Activated effector memory CD4-positive, alpha-beta T cell treated with anti-CD3 and anti-CD28 coated beads, Interleukin-2, amount 50 U/mL, for 16 hours (primary cell): ENCODE measurements at places on chromosomes 2 and 18.

DNA sequence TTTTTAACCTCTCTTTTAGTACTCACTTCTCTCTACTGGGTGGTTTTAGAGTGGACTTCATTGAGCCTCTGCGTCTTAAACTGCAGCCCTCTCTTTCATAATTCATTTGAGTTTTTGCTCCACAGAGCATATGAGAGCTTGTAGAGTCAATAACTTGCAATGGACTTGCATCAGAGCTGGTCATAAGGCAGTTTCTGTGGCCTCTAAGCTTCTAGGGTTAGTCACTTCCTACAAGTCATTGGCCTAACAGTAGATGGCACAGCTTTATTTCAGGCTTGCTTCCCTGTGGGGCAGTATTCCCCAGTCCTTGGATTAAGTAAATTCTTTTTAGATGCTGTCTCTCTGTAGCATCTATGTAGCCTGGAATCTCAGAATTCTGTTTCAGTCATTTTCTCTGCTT is 1435.7 kb downstream of the LRP1B start:
- no peak for DNase-seq

DNA sequence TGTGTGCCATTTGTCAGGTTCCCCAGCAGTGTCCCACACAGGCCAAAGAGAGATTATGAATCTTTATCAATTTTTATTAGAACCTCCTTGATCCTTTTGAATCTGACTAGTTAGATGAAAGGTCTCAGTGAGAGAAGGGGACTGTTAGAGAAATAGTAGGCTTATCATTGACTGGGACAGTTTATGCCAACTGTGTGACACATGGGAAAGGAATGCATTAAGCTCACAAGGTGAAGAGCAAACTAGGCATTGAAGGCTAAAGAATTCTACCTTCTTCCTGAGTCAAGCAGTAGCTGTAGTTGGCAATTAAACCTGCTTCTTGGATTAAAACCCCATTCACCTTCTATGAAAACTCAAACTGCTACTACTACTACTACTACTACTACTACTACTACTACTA is 389.6 kb upstream of the CDH19 start:
- no peak for DNase-seq

GRCh38 chr2:236496340-236496739 is 73.3 kb upstream of the ACKR3 start:
- no peak for DNase-seq

DNA sequence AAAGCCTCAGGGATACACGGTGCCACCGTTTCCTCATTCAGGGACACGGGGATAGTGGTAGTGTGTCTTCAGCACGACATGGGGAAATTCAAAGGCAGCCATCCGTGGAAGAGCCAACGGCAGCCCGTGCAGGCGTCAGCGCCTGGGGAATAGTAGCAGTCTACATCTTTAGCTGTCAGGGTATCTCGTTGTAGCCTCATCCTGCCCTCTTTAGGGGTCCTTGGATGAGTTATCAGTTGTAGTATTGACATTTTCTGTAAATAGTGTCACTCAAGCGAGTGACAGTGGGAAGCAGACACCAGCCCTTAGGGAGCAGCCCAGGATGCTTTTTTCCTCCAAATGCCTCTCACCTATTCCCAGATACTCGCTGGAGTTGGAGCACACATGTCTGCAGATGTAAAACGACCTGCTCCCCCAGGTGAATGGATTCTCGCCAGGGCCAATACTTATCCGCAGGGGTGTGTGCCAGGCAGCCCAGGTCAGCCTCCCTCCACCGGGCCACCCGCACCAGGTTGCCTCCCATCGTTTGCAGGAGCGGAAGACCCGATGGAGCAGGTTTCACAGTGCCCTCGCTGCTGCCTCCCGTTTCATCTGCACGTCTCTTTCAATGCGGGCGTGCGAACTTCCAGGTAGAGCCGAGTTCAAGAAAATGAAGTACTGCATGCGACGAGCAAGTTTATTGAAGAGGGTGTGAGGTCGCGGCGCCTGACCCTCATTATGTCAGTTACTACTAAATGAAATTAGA is 41.0 kb downstream of the AGAP1 start:
- DNase-seq, result peak; percentile 53

- no peak for DNase-seq
Measured at GRCh38 chr18:44818668-44819403, 138.1 kb downstream of the SETBP1 start.

DNA sequence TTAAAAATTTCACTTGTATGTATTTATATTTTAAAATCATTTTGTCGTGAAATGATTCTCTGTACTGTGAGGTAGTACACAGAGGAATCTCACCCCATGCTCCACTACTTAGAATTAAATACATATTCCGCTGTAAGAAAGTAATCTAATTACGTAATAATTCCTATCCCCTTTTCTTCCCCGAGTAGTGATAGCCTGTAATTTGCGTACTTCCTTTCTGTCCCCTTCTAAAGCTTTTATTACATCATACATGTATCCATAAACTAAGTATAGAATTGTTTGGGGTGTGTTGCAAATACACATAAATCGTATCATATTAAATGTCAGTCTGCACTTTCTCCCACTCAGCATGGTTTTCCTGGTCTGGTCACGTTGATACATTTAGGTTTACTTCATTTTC is 12.4 kb upstream of the CHCHD5 start:
- DNase-seq, result no peak

DNA sequence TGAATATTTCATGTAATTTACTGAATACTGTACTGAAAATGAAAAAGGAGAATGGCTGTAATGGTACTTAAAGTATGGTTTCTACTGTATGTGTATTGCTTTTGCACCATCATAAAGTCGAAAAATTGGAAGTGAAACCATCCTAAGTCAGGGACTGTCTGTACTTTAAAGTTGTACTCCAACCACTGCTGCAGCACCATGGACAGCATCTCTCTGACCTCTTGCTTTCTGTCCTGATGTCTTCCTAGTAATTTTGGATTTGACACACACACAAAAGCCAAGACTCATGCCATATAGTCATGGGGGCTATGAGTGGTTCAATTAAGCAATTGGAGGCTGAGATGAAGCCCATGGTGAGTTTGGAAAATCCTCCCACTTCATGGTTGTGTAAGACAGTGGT is 256.3 kb upstream of the PKDCC start:
- no peak for DNase-seq

DNA sequence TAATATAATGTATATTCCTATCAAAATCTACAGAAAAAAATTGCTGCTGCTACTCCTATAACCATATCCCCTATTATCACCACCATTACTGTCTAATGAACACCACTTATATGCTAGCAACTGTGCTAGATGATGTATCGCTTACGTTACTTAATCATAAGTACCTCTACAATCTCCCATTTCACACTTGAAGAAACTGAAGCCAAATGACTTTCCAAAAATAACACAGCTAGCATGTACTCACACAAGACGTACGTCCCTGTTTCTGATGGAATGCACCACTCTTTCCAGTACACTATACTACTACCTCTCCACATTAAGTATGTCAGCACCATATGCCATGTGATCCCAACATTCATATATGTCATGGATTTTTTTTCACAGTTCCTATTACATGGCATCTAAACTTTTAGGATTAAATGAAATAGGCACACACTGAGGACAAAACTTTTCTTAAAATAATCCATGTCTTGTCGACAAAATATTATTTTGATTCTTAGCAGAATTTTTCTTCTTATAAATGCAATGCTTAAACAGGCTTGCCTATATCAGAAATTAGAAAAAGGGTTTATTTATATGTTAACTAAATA is 112.8 kb downstream of the NBAS start:
- no peak for DNase-seq

DNA sequence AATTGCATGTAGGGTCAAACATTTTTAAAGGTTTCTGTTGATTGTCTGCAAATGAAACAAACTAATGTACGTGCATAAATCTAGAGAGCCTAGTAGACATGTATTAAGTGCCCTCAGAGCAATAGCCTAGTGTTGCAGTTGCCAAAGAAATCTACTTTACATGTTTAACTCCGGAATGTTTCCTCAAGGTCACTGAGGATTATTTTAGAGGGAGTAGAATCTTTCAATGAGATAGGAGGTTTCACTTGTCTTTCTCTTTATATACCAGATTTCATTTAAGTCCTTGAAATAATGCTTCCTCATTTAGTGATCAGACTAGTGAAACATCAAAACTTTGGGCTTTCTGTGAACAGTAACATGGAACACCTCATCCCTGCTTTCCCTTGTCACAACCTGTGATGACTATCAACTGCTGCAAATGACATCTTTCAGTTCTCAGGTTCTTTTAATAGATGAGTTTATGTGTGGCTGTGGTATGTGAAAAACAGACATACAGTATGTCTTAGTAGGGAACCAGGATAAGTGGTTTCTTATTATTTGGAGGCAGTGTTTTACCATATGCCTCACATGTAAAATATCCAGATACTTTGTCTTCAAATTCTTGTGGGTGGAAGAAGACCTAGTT is 5.5 kb downstream of the UBE2E3 start:
- no peak for DNase-seq

DNA sequence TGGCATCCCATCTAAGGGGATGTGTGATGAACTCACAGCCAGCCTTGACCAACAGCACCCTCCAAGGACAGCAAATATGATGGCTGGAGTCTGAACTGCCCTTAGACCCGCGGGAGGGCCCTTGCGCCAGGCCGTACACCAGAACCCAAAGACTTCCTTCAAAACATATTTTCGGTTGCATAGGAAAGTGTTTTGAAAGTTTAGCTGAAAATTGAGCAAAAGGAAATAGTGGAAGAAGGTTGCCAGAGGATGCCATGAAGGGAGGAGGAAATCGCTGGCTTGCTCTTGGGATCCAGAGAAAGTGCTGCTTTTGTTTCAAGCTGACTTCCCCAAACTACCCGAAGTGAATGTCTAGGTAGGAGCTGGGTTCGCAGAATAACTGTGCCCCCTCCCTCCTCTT is 61.3 kb downstream of the IL1R2 start:
- DNase-seq, result no peak

DNA sequence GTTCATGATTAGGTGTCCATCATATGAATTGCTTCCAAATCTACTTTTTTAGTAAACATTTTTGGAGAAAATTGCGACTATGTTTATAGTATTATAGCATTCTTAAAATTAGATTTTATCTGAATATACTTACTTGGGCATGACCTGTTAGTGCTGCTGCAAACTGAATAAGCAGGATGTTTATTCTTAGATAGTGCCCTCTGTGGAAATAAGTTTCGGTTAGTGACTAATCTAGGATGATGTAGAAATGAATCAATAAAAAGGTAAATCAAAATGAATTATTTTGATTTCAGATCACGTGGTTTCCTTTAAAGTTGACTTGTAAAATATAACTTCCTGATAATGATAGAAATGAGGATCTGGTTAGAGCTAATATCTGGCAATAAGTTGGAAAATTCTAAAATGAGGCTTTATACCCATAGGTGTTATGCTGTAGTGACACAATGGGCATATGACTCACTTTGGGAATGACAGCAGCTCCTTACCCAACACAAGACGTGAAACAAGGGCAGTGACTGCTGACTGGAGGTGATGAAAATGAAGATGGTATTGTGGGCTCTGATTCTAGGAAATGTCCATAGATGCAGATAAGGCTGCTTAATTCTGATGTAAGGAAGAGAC is 165.8 kb upstream of the TCF4 start:
- DNase-seq, result no peak

- peak; percentile 42 for DNase-seq
Measured at GRCh38 chr2:72023678-72024390, 123.8 kb downstream of the CYP26B1 start.

DNA sequence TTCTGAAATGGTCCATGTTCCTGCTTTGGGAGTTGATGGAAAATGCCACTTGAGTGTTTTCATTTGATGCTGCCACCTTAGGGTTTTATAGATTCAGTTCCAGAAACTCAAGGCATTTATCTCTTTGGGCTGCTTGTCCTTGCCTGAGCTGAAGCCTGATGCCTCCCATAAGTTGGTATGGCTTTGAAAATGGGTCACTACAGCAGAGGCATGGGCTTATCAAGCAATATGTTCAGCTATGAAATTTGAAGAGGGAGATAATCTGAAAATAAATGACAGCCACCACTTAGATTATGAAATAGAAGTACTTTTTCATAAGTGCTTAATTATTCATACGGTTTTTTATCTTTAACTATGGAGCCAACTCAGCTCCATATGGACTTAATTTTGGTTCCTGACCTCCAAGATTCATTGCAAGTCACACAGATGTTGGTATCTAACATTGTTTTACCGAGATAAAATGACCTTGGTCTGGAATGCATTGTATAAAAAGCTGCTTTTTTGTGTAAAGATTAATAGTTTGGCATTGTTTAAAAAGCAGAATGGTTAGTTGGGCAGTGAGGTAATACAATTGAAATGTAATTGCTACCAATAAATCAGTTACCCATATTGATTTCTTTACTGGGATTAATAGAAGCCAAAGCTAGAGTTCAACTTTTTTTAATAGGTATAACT is 4.5 kb downstream of the SLC14A1 start:
- DNase-seq, result no peak

GRCh38 chr2:203164311-203164935 is 74.4 kb upstream of the CYP20A1 start:
- DNase-seq, result no peak

GRCh38 chr18:8816816-8817215 is 111.5 kb downstream of the MTCL1 start:
- DNase-seq, result no peak

- DNase-seq, result no peak
Measured at GRCh38 chr2:121771976-121772742, 16.7 kb downstream of the TSN start.

DNA sequence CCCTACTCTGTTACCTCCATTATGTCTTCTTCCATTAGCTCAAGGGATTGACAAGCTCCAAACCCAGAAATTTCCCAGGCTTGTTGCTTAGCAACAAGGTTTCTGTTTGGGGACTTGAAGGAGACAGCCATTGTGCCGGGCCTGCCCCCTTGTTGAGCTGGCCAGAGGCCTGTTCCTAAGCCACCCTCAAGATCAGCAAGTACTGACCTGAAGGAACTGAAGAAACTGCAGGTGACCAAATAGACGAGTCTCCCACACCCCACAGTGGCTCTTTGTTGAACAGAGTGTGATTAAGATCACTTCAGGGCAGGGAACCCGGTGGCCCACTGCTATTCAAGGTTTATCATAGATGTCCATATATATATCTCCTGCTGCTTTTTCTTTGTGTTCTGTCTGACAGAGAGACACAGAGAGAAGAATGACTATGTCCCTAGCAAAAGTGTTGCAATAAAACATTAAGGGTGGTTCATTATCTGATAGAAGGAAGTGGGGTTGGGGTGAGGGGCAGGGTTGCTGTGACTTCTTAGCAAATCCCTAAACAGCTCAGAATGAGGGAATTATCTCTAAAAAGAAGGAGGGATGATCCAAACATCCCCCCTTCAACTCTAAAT is 69.2 kb downstream of the RNF144A start:
- no peak for DNase-seq

- no peak for DNase-seq
Measured at GRCh38 chr2:160465002-160465401, 28.6 kb downstream of the RBMS1 start.
